Psoas muscle (tissue), 8 donors: ENCODE measurements at places on chromosomes 6 and 20.

DNA sequence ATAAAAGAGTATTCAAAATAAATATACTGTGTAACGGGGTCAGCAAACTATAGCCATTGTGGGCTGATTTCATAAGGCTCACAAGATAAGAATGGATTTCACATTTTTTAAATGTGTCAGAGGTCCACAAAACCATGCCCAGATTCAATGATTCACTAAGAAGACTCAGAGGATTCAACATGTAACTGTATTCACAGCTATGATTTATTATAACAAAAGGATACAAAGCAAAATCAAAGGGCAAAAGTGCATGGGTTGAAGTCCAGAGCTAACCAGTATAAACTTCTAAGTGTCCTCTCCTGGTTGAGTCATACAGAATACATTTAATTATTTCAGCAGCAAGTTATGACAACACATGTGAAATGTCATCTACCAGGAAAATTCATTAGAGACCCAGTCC lies 49.2 kb downstream of the TBC1D32 start:
- H3K36me3 ChIP-seq = no peaks in the 10 kb centered on the region
- H3K4me3 ChIP-seq = no peak overlapping the region
- H3K4me1 ChIP-seq = no peaks in the 10 kb centered on the region
- DNase-seq = no peak

- H3K4me3 ChIP-seq = no peak overlapping the region
- DNase-seq = no peak
- no peaks in the 10 kb centered on the region for H3K36me3 ChIP-seq
- H3K27ac ChIP-seq = peak overlapping the region; percentile 72
- no peaks in the 10 kb centered on the region for H3K27me3 ChIP-seq
- peaks cover 18% of the 10 kb centered on the region for H3K4me1 ChIP-seq
Measured at GRCh38 chr6:108920751-108921150, 72.5 kb downstream of the ARMC2 start.

- peaks cover 50% of the 10 kb centered on the region for H3K27me3 ChIP-seq
- peak overlapping the region; percentile 71 for H3K4me3 ChIP-seq
Measured at GRCh38 chr6:150600301-150601017, 774 bp downstream of the PLEKHG1 start.

DNA sequence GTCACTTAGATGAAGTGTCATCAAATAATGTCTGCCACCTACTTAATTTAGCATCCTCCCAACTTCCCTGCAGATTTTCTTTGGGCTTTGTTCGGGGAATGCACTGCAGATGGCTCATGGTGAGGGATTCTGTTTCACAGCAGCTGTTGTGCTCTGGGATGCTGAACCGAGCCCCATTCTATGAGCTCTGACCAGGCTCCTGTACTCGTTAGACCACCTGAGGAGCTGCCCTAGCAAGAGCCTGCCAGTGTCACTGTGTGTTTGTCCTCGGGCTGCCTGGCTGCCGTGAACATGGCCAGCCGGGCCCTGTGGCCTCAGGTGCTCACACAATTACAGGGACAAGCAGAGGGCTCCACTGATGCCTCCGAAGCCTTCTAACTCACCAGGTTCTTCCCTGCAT lies 238.8 kb upstream of the ECI2 start:
- H3K27ac ChIP-seq = peak overlapping the region; percentile 58
- H3K4me3 ChIP-seq = no peak overlapping the region
- H3K36me3 ChIP-seq = no peaks in the 10 kb centered on the region
- H3K27me3 ChIP-seq = no peaks in the 10 kb centered on the region

- H3K27me3 ChIP-seq = no peaks in the 10 kb centered on the region
- H3K4me1 ChIP-seq = peaks cover 38% of the 10 kb centered on the region
- no peaks in the 10 kb centered on the region for H3K36me3 ChIP-seq
Measured at GRCh38 chr6:151747896-151748295, 59.6 kb upstream of the ESR1 start.

DNA sequence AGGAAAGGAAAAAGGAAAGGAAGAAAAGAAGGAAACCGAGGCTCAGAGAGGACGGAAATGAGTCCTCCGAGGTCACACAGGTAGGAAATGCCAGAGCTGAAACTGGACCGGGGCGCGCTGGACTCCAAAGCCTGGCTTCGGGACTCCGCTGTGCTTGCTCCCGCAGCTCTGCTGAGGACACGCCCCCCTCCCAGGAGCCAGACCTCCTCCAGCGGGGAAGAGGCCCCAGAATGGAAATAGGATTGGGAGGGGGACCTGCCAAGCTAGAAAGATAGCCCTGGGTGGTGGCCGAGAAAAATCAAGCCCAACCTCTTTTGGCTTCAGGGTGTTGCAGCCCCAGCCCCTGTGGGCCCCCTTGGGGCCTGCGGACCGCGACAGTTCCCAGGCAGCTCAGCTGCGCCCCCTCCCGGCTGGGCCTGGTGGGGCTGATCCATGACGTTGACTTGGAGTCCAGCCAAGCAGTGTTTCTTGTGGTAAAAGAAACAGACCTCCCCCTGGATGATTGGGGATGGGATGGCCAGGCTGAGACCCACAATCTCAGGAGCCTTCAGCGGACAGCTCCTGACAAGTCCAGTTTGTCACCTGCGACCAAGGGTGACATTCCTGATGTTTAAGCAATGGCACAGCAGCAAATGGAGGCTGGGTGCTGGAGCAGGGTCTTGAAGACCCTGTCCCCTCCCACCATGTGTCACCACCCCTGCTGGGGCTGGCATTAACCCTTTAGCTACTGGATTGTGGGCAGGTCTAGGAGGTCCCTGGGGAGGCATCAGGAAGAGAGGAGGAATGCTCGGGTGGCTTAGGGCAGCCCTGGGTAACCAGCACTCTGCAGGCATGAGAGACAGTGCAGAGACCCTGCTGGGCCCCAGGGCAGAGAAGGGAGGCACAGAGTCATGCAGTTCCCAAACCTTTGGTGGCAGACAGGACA lies 55.4 kb downstream of the RIPOR3 start:
- H3K27ac ChIP-seq = no peak overlapping the region
- DNase-seq = peak; percentile 88
- H3K27me3 ChIP-seq = no peaks in the 10 kb centered on the region
- peak overlapping the region; percentile 49 for H3K4me3 ChIP-seq

- no peaks in the 10 kb centered on the region for H3K4me1 ChIP-seq
- no peak for DNase-seq
- no peaks in the 10 kb centered on the region for H3K36me3 ChIP-seq
- no peaks in the 10 kb centered on the region for H3K27me3 ChIP-seq
Measured at GRCh38 chr6:84601366-84601765, 163.0 kb downstream of the TBX18 start.

- no peak for DNase-seq
- no peaks in the 10 kb centered on the region for H3K27me3 ChIP-seq
- H3K36me3 ChIP-seq = no peaks in the 10 kb centered on the region
- no peaks in the 10 kb centered on the region for H3K4me1 ChIP-seq
- H3K27ac ChIP-seq = no peak overlapping the region
Measured at GRCh38 chr6:42331019-42331418, 113.4 kb upstream of the MRPS10 start.

DNA sequence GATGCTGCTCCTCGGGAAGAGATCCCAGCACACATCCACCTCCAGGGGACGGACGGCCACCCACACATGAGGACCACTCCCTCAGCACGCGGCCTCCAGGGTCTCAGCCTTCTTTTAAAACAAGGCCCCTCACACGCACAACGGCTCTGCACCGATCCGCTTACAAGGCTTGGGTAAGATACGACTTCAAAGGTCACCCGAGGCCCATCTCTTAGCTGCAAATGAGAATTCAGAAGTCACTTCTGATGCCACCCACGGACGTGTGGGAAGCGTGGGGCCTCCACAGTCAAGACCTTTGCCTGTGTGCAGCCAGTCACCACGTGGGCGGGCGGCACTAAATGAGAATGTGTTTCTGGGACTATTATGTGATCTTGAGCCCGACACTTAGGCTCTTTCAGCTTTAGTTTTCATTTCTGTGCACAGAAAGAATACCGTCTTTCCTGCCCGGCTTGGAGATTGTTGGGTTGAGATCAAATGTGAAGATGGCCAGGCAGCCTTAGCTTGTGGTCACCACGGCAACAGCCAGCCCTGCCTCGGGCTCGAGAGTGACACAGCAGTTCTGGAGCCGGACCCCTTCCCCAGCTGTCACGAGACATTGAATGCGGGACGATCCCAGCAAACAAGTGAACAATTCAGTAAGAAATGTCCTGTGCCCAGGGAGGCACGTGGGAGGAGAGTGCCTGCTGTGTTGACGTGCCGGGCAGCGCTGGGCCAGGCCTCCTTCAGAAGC lies 91.6 kb downstream of the RAMACL start:
- H3K27ac ChIP-seq = no peak overlapping the region
- DNase-seq = no peak
- no peaks in the 10 kb centered on the region for H3K27me3 ChIP-seq

DNA sequence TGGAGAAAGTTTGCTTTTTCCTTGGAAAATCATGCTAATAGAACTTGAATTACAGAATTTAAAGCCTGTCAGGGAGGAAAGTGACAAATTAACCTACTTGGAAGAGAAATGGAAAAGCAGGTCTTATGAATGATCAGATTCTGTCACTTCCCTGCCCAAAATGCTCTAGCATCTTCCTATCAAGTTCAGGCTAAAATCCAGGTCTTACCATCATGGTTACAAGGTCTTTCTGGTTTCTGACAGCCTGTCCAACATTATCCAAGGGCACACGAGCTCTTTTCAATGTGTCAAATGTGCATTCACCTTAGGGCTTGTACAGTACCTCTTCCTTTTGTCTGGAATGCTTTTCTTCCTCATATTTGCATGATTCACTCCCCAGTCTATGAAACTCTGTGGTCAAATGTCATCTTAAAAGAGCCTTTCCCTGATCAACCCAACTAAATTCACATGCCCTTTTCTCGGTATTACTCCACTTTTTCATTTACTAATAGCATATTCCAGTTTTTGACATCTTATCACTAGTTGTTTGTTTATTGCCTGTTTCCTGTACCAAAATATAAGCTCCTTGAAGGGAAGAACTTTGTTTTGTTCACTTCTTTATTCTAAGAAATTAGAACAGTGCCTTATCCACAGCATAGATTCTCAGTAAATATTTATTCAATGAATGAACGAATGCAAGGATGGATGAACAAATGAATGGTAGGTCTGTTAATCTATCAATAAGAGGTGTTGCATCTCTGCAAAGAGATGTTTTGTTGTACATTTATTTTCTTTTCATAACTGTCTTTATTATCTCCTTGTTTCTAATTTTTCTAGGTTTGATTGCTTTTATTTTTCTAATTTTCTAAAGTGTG lies 139.5 kb downstream of the BCAS1 start:
- H3K4me3 ChIP-seq = no peak overlapping the region
- H3K27me3 ChIP-seq = no peaks in the 10 kb centered on the region
- peaks cover 6% of the 10 kb centered on the region for H3K4me1 ChIP-seq
- no peaks in the 10 kb centered on the region for H3K36me3 ChIP-seq

- DNase-seq = no peak
- H3K4me3 ChIP-seq = no peak overlapping the region
- peaks cover 22% of the 10 kb centered on the region for H3K4me1 ChIP-seq
- no peaks in the 10 kb centered on the region for H3K27me3 ChIP-seq
- H3K36me3 ChIP-seq = no peaks in the 10 kb centered on the region
Measured at GRCh38 chr6:45923831-45924391, 91.7 kb downstream of the CLIC5 start.
